ENCODE measurements at places on chromosomes 2 and 18.

DNA sequence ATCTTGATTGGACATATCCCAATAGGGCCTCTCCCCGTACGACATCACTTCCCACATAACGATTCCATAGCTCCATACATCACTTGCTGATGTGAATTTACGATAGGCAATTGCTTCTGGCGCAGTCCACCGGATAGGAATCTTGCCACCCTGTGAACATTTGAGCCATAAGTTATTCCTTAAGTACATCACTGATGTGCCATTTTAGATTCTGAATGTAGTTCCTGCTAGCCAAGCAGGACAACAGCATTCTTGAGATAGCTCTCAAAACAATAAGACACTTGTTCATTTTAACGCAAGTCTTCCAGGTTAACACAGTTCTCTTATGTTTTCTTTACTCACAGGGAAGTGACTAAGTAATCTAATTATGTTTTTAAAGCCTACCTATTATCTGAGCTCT lies 138.0 kb downstream of the EPHA4 start:
- peak; percentile 91 for DNase-seq

- DNase-seq = peak; percentile 70
These were observed 107.3 kb upstream of the ZFP36L2 start for GRCh38 chr2:43333656-43334144.

DNA sequence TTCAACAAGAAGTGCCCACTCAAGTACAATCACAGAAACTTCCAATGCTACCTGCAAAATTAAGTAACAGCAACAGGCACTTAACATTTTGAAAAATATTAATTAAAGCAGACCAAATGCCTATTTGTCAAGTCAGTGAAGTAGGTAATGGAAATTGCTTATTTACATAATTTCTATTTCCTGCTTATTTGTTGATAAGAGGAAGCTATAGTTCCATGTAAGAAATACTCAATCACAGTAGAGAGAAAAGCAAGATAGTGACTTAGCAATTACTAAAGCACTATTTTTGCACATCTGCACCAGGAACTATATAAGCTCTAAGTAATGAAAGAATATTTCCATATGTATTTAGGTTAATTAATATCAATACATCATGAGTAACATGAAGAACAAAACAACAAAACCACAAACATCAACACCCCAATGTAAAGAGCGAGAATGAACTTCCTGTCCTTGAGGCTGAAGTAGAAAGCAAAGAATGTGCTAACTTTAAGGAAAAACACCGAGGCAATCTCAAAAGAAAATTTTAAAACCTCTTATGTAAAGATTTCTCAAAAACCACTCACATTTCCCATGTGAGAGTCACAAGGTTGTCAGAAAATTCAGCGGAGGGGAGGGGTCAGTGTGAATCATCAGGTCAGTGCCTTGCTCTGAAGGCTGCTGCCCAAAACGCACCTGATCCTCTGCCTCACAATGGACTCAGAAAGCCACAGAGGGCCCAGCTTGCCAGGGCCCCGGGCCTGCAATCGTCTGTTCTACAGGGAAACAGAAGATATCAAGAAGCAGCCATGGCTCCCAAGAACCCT lies 12.5 kb downstream of the NPC1 start:
- peak; percentile 67 for DNase-seq

DNA sequence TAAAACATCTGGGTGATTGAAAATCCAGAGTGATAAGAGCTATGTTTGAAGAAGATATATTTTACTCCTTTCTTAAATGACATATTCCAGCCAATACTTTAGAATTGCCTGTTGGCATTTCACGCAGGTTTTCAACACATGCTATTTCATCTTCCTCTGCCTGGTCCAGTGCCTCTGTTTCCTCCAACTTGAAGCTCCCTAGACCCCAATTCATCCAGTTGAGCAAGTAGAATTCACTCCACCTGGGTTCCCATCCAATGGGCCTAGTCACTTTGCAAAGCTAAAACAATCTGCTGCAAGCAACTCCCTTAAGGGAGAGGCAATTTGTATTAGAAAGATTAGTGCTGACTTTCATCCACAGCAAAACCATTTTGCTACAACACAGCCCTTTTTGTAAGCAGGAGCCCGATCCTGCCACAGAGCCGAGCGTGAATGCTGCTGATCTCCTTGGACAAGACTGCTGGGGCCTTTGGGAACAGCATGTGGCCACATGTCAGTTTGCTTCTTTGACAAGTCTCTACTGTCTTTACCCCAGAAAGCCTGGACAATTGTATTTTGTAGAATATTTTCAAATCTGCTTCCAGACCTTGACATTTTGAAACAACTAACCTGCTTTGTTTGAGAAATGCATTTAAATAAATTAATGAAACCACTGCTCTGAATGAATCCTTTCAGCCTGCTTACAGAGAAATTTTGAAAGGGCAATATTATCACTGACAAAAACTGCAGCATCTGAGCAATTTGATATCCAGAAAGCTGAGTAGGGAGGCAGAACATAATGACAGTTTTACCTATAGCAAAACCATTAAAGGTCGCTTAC lies 259.1 kb downstream of the TDRD15 start:
- DNase-seq = peak; percentile 98

GRCh38 chr2:174568425-174568824 lies 29.2 kb downstream of the WIPF1 start:
- no peak for DNase-seq

GRCh38 chr2:177857538-177857937 lies 215.0 kb downstream of the PDE11A start:
- no peak for DNase-seq

DNA sequence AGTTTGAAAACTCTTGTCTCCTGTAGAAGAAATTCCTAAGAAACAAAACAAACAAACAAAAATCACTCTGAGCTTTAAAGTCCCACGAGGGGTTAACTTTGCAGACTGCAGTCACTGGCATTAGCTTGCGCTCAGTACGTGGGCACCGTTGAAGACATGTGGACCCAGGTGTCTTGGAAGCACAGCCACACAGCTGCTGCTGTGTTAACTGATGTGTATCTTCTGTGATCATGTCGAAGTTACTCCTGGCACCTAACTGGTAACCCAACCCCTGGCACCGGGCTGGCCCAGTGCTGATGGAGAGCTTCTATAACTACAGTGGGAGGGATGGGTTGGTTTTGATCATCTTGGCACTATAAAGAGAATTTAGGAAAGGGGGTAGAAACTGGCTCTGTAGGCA lies 51.6 kb upstream of the FHL2 start:
- no peak for DNase-seq

DNA sequence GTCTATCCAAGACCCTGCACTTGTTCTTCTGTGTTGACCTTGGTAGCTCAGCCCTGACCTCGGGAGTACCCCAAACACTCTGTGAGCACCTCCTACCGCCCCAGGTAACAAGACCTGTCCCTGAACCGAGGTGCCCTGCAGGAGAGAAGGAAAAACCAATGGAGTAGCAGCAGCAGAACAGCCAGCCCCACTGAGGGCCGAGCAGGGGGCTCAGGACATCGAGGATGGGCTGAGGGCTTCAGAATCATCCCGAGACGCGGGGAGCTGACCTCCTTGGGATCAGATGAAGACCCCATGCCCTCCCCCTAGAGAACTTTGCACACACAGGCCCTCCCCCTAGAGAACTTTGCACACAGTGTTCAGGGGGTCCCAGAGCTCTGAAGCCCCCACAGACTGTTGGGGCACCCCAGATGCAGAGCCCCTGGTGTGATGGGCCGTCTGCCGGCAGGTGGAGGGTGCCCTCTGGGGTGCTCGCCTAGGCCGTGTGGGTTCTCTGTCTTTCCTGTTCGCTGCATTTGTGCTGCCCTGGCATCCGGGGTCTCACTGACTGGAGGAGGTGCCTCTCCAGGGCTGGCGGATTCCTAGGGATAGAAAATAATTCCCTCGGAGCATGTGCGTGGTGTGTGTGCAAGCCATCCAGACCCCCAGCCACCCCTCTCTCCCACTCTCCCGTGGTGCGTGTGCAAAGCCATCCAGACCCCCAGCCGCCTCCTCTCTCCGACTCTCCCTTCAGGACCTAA lies 189.1 kb downstream of the TWIST2 start:
- DNase-seq = no peak

- DNase-seq = peak; percentile 52
These were observed 28.5 kb downstream of the SMAD7 start for GRCh38 chr18:48922226-48922800.

DNA sequence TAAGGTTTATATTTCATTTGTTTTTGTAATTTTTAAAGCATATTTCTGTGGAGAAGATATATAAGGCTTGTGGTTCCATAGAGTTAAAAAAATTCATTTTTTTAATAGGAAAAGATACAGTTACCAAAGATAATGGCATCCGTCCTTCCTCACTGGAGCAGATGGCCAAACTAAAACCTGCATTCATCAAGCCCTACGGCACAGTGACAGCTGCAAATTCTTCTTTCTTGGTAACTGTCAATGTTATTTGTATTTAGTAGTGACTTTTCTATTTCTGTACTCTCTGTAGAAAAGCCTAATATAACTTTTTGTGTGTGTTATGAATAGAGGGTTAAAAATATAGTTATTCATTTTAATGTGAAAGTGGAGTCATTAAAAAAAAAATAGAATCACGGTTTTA lies 35.1 kb downstream of the HADHB start:
- DNase-seq = no peak

DNA sequence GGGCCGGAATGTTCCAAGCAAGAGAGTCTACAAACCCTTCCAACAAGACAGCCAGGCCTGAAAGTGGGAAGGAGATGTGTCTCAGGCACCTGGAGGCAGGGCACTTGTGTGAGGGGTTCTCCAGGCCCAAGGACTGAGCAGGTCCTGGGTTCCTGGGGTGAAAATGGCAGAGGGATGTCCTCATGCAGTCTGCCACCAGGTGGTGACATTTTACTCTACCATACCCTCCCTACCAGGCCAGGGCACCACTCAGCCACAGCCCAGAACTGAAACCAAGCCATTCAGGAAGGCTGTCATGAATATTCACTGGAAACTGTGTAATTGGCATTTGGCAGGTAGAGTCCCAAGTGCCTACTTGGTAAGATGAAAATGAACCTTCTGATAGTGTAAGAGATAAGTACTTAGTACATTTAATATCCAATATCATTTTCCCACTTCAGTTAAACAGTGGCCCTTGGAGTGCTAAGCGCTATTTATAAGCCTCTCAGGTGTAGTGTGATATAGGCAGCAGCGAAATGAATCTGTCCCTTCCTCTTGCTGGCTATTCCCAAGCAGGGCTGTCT lies 185.1 kb downstream of the MYO5B start:
- DNase-seq = peak; percentile 57

- DNase-seq = peak; percentile 45
These were observed at the start of gene HSBP1L1 for GRCh38 chr18:79964330-79965118. Gene HSBP1L1, plus strand, starts transcription at chr18:79964643. Its CDS starts 93 bp downstream, at chr18:79964736.
